ENCODE measurements at places on chromosomes 5 and 9.
A peak's percentile ranks its signal among the peaks of the same experiment; 100 is the strongest.

GRCh38 chr5:42035526-42035925 lies 110.4 kb downstream of the FBXO4 start:
- DNase-seq, result no peak

DNA sequence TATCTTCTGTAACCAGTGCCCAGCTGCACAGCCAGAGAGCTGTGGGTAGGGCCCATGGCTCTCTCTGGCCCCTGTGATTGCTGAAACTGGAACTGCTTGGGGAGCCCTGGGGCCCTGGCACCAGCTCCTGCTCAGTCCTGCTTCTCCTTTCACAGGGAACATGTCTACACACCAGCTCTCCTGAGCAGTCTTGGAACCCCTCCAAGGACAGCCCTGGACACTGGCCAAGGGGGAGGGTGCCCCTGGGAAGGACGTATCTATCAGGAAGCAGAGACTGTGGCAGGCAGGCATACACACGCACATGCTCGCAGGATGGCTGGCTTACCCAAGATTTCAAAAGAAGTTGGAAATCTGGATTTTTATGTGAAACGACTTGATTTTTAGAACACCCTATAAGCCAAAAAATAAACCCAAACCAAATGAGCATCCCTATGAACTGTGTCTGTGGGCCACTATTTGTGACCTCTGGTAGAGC lies 8.8 kb upstream of the TRAF1 start:
- peak; percentile 60 for DNase-seq

DNA sequence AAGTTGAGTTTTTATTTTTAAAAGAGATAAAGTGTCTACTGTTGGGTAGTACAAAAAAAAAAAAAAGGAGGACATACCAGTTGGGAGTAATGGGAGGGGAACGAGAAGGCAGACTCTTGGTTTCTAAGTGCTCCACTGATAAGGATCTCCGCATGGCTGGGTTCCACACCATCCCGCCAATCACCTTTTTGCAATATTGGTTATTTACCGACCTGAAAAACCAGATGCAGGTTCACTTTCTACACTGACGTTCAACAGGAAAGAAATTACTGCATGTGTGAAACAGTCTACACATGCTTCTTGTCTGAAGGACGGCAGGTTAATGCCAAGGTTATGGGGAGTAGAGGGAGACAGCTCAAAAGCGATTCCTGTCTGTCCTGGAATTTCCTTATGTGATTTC lies 75.5 kb downstream of the PTPN3 start:
- no peak for DNase-seq

DNA sequence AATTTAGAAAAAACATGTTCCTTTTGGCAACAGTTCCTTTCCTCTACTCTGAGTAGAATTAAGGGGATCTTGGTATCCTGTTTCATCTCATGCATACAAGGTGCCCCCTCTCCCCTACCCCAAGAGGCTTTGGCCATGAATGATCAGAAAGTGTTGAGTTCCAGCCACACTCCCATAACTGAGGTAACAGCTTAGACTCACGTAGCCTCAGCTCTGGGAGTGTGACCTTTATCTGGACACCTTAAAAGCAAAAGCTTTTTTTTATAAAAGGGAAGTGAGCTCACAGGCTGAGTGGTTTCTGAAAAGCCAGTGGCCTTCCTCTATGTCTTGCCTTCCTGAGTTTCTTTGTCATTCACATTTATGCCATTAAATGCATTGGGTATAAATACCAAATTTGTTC lies 900 bp upstream of the HAVCR2 start:
- DNase-seq, result no peak

GRCh38 chr5:1643651-1644392 lies 120.1 kb upstream of the LPCAT1 start:
- no peak for DNase-seq

GRCh38 chr9:111969622-111970021 lies 73.0 kb downstream of the UGCG start:
- no peak for DNase-seq

- DNase-seq, result no peak
Observed at GRCh38 chr5:138241688-138242571, 28.8 kb upstream of the CDC23 start.

DNA sequence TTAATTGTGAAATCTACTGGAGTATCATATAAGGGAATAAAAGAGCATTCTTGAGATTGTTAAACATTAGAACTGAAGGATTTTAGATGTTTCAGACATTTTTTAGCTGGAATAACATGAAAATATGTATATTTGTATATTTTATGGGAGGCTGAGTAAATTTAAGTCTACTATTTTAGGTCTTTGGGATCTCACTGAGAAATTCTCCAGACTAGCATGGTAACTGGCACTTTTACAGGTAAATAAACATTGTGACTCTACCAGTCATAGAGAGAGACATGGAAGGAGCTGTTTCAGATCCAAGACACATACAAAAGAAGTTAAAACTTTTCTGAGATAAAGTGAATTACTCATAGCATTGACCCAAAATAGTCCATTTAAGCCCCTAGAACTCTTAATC lies 59.4 kb downstream of the NDUFAF2 start:
- no peak for DNase-seq

DNA sequence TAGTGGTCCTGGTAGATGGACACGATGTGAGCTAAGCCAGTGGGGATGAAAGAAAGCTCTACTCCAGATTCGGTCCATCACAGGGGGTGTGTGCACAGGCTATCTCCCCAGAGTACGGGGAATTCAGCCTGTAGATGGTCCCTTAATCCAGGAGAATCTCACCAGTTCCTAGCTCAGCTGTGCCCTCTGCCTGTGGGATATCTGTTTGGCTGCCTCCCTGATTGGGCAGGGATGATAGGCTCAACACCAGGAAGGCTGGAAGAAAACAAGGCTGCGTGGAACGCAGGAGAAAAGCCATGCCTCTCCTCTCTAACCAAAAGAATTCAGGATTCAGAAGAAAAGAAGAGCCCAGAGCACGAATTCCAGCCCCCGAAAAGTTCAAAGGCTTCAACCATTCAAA lies 40.9 kb downstream of the VLDLR start:
- peak; percentile 17 for DNase-seq
